ENCODE measurements at places on chromosomes 1 and 21.

- DNase-seq: no peak
Observed at GRCh38 chr1:186303911-186304310, 71.1 kb downstream of the TPR start.

GRCh38 chr1:183693521-183693920, 40.4 kb upstream of the APOBEC4 start:
- no peak for DNase-seq

- DNase-seq: no peak
Observed at GRCh38 chr1:23481026-23481597, 2.9 kb downstream of the ASAP3 start.

- DNase-seq: no peak
Observed at GRCh38 chr1:90850181-90850897, 133.2 kb upstream of the BARHL2 start.

DNA sequence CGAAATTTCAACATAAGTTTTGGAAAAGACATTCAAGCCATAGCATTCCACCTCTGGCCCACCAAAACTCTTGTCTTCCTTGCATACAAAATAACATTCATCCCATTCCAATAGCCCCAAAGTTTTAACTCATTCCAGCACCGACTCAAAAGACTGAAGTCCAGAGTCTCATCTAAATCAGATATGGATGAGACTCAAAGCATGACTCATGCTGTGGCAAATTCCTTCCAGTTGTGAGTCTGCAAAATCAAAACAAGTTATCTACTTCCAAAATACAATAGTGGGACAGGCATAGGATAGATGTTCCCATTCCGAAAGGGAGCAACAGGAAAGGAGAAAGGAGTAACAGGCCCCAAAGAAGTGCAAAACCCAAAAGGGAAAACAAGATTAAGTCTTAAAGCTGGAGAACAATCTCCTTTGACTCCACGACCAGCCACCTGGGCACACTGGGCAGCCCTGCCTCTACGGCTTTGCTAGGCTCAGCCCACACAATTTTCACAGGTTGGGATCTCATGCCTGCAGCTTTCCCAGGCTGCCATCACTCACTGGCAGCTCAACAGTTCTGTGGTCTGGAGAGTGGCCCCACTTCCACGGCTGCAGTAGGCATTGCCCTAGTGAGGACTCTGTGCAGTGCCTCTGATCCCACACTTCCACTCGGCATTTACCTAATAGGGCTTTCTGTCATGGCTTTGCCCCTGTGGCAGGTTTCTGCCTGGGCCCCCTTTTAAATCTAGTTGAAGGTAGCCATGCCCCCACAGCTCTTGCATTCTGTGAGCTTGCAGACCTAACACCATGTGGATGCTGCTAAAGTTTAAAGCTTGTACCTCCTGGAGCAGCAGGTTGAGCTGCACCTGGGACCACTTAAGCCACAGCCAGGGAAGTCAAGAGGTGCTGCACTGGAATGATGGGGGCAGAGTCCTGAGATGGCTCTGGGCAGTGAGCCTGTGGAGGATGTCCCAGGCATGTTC, 51.0 kb downstream of the RUNX3 start:
- no peak for DNase-seq

GRCh38 chr1:64195081-64195395, 8.4 kb upstream of the UBE2U start:
- no peak for DNase-seq

DNA sequence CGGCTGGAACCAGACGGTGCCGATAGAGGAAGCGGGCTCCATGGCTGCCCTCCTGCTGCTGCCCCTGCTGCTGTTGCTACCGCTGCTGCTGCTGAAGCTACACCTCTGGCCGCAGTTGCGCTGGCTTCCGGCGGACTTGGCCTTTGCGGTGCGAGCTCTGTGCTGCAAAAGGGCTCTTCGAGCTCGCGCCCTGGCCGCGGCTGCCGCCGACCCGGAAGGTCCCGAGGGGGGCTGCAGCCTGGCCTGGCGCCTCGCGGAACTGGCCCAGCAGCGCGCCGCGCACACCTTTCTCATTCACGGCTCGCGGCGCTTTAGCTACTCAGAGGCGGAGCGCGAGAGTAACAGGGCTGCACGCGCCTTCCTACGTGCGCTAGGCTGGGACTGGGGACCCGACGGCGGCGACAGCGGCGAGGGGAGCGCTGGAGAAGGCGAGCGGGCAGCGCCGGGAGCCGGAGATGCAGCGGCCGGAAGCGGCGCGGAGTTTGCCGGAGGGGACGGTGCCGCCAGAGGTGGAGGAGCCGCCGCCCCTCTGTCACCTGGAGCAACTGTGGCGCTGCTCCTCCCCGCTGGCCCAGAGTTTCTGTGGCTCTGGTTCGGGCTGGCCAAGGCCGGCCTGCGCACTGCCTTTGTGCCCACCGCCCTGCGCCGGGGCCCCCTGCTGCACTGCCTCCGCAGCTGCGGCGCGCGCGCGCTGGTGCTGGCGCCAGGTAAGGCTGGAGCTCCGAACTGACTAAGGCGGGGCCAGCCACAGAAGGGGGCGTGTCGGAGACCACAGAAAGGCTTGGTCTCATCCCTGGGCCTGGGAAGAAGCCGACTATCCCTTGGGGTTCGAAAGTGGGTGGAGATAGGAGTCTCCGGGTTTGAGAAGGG, 486 bp downstream of the SLC27A3 start:
- peak; percentile 50 for DNase-seq
